Stimulated activated CD8-positive, alpha-beta memory T cell treated with anti-CD3 and anti-CD28 coated beads, Interleukin-4, amount 100 ng/mL, for 48 hours (primary cell): ENCODE measurements at places on chromosomes 6 and 20.

DNA sequence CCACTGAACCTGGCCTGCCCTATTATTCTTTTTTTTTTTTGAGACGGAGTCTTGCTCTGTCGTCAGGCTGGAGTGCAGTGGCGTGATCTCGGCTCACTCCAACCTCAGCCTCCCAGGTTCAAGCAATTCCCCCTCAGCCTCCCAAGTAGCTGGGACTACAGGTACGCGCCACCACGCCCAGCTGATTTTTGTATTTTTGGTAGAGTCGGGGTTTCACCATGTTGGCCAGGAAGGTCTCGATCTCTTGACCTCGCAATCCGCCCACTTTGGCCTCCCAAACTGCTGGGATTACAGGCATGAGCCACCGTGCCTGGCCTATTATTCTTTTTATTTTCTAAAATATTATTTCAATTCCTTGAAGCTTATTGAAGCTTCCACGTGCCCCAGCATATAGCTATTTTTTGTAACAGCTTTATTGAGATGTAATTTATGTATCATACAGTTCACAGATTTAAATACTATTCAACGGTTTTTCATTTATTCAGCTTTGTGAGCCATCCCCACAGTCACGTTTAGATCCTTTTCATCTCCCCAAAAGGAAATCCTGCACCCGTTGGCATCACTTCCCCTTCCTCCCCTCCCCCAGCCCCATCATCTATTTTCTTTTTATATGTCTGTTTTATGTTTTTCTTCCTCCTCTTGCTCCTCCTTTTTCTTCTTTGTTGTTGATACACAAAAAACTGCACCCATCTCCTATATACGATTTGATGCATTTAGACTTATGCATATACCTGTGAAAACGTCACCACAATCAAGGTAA is 13.5 kb upstream of the MDFI start:
- no peak for DNase-seq

GRCh38 chr20:62368392-62368975 is 1.4 kb upstream of the LAMA5 start:
- no peak for DNase-seq

DNA sequence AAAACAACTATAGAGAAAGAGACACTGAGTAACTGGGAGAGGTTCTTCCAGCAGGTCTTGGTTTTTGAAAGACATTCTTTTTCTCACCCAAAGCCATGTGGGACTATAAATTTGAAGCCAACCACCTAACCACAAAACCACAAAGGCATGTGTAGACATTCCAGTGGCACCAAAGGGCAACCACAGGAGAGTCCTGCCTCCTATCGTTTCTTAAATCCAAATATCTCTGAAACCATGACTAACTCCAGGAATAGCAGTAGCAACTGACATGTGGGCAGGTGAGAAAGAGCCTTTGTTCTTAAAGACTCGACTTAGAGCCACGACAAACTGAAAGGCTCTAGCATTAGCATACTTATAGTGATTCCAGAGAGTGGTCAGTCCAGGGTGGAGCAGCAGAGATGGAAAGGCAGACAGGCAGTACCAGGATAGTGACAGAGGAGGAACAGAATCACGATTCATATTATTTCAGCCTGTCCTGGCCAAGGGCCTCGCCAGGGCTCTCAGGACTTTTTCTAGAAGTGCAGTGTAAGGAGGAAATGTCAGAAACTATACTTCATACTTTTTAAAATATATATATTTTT is 9.4 kb upstream of the COL9A1 start:
- DNase-seq = no peak

GRCh38 chr6:109322825-109323224 is 59.4 kb downstream of the CD164 start:
- DNase-seq = no peak

DNA sequence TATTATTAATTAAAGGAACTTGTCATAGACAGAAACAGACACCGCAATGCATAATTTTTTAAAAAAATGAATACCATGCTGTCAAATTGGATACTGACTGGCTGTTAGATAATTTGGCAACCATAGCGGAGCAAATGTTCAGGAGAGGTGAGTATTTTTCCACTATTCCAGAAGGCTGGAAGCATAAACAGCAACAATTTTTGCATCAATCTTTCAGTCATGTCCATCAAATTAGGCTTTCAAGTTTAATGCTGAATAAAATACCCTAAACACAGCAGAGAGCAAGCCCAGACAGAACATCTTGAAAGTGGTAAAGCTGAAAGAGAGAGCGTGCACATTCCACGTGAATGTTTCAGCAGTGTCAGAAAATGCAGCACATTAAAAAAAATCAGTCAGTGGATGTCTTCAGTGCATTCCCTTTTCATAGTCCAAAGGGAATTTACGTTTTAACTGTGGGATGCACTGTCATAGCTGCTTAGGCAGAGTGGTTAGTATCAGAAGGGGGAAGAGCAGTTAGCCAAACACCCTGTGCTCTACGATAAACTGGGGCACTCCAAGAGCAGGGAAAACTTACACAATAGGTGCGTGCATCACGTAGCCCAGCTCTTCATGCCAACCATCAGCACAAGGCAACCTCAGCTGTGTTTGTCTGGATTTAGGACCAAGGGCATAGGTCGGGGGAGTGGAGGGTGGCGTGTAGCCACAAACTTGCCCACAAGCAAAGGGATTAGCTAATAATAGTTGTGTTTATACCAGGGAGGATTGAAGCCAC is 116.2 kb upstream of the STMND1 start:
- no peak for DNase-seq

DNA sequence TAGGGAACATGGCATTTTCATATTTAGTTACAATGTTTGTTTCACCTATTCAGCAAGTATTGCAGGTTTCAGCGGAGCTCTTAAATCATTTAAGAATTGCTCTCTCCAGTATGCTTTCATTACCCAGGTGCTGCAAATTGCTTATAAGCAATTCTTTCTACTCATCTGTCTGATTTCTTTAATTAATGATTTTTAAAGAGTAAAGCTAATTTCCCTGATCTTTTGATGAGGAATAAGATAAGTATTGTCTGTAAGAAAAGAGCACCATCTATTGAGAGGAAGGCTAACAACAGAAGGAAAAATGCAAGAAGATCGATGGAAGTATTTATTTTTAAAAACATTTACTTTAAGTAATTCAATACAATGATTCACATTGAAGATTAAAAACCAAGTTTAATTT is 2.0 kb downstream of the OPRM1 start:
- DNase-seq = no peak

DNA sequence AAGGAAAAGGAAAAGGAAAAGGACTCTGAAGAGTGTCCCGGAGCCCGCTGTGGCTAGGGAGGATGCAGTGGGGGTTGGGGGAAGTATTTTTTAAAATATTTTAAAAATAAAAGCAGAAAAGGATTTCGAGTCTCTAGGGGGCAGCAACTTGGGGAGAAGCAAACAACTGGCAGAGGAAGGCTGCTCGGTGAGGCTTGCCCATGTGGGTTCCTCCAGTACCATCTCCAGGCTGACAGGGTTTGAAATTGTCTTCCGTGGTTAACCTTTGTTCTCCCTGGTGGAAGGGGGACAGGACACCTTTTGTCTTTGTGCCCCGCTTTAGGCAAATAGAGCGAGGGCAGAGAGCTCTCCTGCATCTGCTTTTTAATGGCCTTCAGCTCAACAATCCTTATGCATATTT is 60.4 kb upstream of the SNX9 start:
- DNase-seq = no peak

DNA sequence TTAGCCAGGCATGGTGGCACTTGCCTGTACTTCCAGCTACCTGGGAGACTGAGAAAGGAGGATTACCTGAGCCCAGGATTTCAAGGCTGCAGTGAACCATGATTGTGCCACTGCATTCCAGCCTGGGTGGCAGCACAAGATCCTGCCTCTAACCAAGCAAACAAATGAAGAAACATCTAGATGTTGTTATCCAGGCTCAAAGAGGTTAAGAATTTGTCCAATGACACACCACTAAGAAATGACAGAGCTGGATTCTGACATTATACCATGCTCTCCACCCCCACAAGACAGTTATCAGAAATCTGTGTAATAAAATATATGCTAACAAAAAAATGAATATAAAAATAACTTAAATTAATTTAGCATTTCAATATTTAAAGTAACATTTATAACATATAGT is 925.5 kb upstream of the SLC35B3 start:
- DNase-seq = no peak

GRCh38 chr6:24872779-24873178 is 63.0 kb downstream of the RIPOR2 start:
- DNase-seq = no peak

DNA sequence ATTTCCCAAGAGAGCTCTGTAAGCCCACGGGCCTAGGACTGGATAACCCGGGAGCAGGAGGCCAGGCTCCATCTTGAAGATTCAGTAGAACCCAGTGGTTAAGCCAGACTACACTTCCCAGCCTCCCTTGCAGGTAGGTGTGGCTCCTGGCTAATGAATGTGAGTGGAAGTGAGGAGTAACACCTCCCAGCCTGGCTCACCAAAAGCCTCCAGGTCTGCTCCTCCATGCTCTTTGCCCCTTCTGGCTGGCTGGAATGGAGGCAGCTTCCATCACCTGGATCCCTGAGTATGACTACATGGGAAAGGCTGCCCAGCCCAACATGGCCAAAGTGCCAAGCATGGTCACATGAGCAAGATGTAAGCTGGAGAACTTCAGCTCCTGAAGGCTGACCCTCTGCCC is 9.7 kb downstream of the LRRN4 start:
- no peak for DNase-seq

- DNase-seq = no peak
Observed at GRCh38 chr6:166162599-166163342, 4.9 kb downstream of the TBXT start.

DNA sequence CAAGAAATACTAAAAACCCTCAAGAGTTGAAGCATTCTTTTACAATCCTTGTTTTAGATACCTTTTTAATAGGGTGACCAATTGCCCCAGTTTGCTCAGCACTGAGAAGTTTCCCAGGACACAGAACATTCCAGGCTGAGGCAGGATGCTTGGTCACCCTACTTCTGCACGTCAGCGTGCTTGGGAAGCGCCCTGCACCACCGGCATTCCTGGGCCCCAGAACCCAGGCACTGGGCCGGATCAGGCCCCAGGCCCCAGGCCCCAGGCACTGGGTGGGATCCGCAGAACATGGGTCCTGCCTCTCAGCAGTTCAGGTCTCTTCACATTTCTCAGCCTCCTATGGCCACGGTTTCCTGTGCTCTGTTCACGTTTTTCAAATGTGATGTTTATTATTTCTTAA is 213.8 kb upstream of the QKI start:
- DNase-seq = no peak

- no peak for DNase-seq
Observed at GRCh38 chr20:51237278-51237677, 214.4 kb upstream of the KCNG1 start.

GRCh38 chr6:152301021-152301764 is 336.0 kb downstream of the SYNE1 start:
- no peak for DNase-seq

- DNase-seq = no peak
Observed at GRCh38 chr20:45041464-45042337, 59.2 kb downstream of the KCNS1 start.

DNA sequence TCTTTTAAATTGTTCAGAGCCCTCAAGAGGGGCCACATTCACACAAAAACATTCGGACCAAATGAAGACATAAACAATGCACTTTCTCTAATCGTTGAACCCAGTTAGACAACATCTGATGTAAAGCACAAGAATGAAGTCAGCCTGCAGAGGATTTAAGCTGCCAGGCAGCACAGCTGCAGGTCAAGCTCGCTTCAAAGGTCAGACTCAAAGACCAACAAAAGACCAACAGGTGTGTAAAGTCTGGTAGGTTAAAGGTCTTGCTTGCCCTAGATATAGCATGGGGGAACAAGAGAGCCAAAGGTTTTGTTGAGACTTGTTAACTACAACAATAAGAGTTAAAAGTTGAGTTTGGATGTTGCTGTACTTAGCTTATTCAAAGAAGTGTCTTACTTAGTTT is 26.7 kb upstream of the MYLIP start:
- no peak for DNase-seq

GRCh38 chr6:65943051-65943450 is 236.0 kb upstream of the EYS start:
- DNase-seq = no peak

DNA sequence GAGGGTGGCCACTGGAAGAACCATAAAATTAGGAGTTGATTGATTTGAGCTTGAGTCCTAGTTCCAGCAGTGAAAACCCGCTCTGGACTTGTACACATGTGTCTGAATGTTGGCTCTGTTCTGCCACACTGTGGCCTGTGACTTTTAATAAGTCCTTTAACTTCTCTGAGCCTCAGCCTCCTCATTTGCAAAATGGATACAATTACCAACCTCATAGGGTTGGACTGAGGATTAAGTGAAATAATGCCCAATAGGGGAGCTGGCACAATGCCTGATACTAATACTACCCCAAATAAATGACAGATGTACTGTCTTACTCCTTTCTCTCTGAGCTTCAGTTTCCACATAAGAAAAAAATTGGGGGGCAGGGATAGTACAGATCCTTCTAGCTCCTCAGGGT is 92.6 kb upstream of the RIPOR2 start:
- no peak for DNase-seq

DNA sequence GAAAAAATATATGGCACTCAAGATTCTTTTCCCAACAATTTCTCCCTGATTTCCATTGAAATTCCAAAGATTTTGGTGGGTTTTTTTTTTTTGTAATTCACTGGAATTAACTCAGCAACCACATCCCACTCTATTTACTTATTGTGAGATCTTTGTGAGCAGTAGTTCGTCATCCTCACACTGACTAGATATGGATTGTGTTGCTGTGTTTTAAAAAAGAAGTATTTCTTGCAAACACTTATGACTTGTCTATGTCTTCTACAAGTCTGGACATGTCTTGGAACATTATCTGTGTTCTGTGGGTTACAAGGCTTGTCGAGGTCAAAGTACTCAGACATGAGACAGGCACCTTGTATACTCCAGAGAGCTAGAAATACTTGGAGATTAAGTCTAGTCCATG is 7.3 kb upstream of the TENT5A start:
- no peak for DNase-seq

- DNase-seq = no peak
Observed at GRCh38 chr6:10237298-10238038, 177.4 kb downstream of the TFAP2A start.

- DNase-seq = no peak
Observed at GRCh38 chr6:109793021-109793420, 101.9 kb downstream of the FIG4 start.

DNA sequence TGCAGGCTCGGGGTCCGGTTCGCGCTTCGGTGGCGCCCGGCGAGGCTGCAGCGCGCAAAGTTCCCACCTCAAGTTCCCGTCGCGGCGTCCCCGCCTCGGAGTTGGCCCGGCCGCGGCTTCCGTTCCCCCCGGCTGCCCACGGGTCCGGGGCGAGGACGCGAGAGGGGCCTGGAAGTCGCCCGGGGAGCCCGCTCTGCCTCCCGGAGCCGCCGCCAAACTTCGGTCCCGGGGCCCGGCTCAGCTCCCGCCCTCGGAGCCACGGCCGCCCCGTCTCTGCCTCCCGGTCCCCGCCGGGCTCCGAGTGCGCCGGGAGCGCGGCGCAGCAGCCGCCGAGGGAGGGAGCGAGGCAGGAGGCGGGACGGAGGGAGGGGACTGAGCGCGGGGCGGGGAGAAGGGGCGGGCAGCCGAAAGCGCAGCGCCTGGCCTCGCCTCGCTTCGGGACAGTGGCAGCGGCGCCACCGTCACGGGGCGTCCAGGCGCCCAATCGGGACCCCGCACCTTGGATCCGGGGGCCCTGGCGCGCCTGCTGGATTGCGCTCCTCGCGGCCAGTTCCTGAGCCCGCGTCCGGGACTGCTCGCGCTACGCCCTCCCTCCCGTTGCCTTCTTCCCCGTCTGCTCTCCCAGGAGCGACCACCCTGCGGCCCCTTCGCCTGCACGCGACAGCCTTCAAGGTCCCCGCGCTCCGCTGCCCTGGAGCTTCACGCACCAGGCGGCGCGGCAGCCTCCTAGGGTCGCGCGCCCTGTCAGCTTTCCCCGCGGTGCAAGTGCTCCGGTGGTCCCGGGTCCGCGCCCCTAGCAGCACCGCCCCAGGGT is at the start of gene KCNG1:
Gene KCNG1, minus strand, starts transcription at position 305 of the 814 bp plus-strand sequence. CDS start 12,769 bp downstream, outside the sequence.
- DNase-seq = peak; percentile 79
